ENCODE measurements at places on chromosomes 5 and 9.

DNA sequence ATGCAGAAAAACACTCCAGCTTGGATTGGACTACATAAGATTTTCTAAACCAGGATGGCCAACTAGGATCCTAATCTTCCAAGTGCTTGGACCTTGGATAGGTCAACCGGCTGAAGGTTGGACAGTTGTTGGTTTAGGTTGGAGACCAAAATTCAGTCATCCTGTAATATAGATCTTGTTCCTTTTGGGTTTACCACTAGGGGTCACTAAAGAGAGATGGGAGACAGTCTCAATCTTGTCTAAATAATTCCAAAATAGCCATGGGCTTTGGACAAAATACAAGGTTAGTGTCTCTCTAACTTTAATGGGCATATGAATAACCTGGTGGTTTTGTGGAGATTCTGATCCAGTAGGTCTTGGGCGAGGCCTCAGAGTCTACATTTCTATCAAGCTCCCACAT, 148.7 kb upstream of the ERCC6L2 start:
- DNase-seq, result peak; percentile 76

GRCh38 chr5:94698197-94698596, 79.7 kb downstream of the SLF1 start:
- no peak for DNase-seq

GRCh38 chr5:112671687-112672086, 66.0 kb upstream of the APC start:
- DNase-seq, result no peak

GRCh38 chr5:130796032-130796431, 369.0 kb downstream of the HINT1 start:
- no peak for DNase-seq
